Caudate nucleus (tissue), 63 donors: ENCODE measurements at places on chromosomes 16 and 17.

GRCh38 chr17:3921502-3922319, 5.4 kb upstream of the P2RX1 start:
- DNase-seq, result no peak

DNA sequence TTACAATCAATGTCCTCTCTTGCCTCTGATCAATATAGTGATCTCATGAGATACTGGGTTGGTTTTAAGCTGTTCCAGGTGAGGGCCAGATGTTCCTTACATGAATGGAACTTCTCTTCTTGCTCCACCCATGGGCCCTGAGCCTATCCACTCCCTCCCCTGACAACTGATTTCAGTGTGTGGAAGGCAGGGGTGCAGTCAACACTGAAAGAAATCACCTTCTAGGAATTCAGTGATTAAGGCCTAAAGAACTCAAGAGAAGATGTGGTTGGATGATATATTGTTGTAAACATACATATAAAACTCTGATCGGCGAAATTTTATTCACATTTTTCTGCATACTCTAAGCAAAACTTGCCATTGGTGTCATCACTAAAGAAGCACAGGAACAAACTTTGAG, 6.7 kb upstream of the GOSR2 start:
- DNase-seq, result no peak

GRCh38 chr16:71384073-71384724, 25.7 kb downstream of the CALB2 start:
- DNase-seq, result no peak

- peak; percentile 43 for DNase-seq
These were observed 23.9 kb downstream of the PEMT start for GRCh38 chr17:17567631-17568030.

DNA sequence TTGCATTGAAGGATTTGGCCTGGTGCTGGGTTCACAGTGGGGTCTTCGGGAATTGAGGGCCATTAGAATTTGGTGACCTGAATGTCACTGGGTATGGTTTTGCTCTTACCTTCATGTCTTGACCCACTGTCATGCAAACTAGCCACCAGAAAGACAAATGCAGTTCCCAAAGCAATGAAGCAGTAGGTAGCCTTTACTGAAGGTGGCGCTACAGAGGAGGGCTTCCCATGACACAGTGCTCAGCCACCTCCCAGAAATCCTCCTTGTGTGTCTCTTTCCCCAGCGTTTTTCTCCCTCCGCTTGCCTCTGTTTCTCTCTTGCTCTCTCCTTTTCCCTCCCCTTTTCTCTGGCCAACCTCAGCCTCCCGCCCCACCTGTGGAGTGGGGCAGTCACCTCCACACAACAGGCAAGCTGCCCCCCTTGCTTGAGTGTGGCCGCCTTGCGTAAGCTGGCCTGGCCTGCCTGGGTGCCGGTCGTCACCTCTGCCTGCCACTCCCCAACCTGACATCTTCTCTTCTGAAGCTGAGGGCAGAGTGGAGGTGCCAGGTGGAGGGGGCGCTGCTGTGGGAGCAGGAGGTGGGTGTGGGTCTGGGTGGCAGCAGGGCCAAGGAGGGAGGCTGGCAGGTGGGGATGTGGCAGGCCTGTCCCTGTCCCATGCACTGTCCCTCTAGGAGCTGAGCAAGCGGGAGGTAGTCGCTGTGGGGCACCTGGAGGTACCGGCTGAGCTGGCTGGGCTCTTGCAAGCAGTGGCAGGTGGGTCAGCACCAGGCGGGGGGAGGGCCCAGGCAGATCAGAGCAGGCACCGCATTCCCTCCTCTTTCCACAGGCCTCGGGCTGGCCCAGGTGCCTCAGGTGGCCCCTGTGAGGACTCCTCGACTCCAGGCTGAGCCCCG, 34.7 kb downstream of the MYO15A start:
- no peak for DNase-seq

DNA sequence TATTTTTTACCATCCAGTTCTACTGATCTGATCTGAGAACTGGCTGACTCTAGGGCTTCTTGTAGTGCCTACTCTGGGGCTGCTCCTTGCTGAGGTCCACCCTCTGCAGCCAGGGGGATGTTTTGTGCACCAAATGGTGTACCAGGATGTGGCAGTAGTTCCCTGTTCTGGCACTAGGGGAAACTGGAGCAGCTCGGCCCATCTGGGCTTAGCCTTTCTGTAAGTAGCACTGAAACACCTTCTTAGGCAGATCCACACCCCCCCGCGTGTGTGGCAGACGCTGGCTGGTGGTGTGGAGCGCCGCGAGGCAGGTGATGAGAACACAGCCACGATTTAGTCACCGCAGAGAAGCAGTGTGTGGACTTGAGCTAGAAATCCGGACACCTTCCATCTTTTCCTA, 17.0 kb downstream of the DUSP14 start:
- peak; percentile 47 for DNase-seq

DNA sequence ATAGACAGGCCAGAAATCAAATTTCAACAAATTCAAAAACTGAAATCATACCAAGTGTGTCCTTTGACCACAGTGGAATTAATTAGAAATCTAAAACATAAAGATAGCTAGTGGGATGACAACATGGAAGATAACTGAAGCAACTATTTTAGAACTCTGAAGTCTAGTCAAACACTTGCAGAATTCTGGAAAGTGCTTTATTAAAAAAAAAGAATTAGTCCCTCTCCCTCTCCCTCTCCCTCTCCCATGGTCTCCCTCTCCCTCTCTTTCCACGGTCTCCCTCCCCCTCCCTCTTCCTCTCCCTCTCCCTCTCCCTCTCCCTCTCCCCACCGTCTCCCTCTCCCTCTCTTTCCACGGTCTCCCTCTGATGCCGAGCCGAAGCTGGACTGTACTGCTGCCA, 6.7 kb upstream of the OR4D1 start:
- no peak for DNase-seq

DNA sequence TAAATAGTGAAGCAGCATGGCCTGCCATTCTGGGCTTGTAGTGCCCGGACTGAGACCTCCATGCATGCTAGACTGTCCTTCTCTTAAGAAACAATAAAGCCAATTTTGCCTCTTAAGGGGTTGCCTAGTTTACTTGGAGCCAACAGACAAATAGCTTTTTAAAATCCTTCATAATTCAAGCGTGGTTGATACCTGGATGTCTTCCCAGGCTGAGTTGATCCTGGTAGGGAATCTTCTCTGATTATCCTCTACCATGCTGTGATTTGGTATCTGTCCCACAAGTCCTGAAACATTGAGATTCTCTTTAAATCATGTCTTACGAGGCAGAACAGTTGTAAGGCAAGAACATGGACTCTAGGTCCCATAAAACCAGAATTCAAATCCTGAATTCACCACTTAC, 359.6 kb upstream of the CCL2 start:
- no peak for DNase-seq

DNA sequence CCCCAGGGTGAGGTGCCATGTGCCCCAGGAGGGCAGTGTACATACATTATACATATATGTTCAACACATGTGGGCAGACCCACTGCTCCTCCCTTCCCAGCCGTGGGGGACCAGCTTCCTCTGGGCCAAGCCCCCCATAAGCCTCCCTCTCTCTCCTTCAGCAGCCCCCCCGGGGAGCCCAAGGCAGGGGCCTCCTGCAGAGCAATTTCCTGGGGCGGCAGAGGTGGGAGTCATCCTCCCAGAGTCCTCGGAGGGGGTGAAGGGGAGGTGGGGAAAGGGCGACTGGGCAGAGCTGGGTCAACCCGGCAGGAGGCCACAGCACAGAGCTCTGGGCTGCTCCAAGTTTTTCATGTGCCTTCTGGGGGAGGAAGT, 235.1 kb downstream of the ZNF423 start:
- DNase-seq, result no peak

- no peak for DNase-seq
These were observed 45.1 kb downstream of the IRX6 start for GRCh38 chr16:55369151-55369550.

DNA sequence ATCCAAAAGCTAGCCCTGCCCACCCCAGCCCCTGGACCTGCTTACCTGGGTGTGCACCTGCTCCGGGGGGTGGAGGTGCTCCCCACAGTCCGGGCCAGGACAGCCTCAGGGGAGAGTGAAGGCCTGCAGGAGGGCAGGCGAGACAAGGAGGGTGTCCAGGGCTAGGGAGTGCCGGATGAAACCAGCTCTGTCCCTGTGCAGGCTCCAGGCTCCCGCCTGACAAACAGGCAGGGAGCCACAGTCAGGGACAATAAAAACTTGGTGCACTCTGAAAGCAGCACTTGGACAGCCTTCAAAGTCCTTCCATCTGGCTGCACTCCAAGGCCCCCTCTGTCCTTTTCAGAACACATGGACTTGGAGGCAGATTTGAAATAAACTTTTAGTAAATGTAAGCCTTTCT, 3.9 kb downstream of the PAQR4 start:
- no peak for DNase-seq
